ENCODE measurements at places on chromosomes 16 and 17.

GRCh38 chr17:20952183-20952582, 90.6 kb downstream of the USP22 start:
- no peak for DNase-seq

GRCh38 chr17:20613905-20614304, 34.4 kb downstream of the CDRT15L2 start:
- no peak for DNase-seq

DNA sequence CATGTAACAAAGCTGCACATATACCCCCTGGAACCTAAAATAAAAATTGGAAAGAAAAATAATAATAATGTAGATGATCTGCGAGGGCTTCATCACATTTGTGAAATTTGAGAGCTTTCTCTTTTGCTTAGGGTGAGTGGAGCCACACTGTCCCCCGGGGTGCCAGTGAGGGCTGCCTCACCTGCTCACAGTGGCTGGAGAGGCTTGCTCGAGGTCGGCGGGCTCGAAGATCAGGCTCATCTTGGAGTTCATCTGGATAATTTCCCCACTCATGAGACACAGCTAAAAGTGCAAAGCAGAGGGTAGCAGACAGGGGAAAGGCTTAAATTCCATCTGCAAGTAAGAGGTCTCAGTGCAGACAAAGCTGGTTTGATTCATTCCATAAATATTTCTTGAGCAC, 123.8 kb downstream of the DNAH3 start:
- DNase-seq, result no peak

GRCh38 chr17:82297280-82297713, 20.1 kb downstream of the CD7 start:
- no peak for DNase-seq

GRCh38 chr17:42101513-42102292, 3.4 kb upstream of the ZNF385C start:
- peak; percentile 48 for DNase-seq

- no peak for DNase-seq
Observed at GRCh38 chr16:56295739-56296527, 104.6 kb downstream of the GNAO1 start.

DNA sequence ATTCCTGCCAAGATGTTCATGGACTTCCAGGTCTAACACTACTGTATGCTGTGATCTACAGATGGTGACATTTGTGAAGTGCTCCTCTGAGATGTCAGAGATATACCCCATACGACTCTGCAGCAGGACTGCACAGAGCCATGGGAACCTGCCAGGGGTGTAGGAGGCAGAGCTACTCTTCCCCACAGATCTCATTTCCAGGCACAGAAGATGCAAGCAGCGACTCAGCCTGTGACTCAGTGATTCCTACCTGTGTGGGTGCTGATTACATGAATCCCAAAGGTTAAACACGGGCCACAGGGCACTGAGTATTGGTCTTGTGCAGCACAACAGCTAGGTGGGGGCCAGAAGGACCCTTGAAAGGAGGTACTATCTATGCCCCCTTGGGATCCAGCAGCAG, 137.0 kb upstream of the SOX9 start:
- no peak for DNase-seq
